ENCODE measurements at places on chromosomes 2 and 18.

- DNase-seq: no peak
These were observed 597 bp downstream of the PECR start for GRCh38 chr2:216081012-216081411.

GRCh38 chr2:216283038-216283900, 89.0 kb downstream of the MARCHF4 start:
- DNase-seq: no peak

DNA sequence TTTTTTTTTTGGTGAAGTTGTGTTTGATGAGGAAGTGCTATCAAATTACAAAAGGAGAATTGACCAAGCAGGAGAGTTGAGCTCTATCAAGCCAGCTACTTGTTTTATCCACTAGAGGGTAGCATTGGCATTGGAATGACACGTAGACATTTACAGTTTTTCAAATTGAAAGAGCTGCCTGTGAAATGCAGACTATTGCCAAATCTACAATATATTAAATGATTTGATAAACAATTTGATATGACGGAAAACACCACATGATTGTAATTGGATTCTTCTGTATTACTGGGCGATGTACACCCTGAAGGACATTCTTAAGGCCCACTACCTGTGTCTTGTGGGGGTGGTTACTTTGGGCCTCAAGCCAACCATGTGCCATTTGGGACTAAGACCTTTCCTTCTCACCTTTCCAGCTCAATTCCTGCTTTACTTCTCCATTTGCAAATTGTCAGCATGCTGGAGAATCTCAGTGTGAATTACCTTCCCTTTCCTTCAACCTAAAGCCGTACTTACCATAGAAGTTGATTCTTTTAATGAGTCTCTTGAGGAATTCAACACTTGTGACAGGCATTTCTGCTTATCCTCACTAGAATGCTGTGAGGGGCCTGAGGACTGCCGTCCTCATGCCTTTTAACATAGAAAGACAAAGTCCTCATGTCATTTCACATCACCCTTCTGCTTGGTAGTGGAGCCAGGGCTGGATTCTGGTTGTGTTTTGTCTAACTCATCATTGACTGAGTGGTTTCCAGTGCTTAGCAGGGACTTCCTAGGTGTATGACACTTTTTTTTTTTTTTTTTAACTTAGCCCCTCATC, 134.8 kb upstream of the THUMPD2 start:
- peak; percentile 69 for DNase-seq

DNA sequence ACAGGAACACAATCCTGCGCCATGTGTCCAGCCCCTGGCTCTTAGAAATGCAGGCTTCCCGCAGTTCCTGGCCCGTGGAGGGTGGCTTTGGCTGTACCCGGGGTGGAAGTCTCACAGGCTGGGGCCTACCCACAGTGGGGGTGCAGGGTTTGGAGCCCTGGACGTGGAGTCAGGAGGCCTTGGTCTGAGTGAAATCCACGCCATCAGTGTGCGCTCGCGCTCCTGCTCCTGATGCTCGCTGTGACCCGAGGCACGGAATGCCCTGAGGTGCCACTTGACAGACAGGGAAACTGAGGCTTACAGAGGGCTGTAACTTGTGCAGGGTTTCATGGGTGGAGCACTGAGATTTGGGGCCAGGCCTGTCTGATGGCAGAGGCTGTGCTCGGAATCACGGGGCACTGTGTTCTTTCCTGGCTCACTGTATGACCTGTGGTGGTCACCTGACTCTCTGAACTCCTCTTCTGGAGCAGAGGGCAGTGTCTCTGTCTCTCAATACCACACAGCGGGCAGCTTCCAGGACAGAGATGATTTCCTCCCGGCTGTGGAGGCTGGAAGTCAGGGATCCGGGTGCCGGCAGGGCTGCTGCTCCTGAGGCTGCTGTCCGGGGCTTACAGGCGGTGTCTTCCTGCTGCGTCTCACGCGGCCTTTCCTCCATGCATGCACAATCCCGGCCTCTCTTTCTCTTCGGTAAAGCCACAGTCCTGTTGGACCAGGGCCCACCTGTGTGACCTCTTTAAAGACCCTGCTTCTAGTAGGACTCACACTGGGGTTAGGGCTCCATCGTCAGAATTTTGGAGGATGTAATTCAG, 25.9 kb upstream of the ALLC start:
- no peak for DNase-seq

- no peak for DNase-seq
These were observed 169.1 kb upstream of the TRIB2 start for GRCh38 chr2:12547566-12548170.

DNA sequence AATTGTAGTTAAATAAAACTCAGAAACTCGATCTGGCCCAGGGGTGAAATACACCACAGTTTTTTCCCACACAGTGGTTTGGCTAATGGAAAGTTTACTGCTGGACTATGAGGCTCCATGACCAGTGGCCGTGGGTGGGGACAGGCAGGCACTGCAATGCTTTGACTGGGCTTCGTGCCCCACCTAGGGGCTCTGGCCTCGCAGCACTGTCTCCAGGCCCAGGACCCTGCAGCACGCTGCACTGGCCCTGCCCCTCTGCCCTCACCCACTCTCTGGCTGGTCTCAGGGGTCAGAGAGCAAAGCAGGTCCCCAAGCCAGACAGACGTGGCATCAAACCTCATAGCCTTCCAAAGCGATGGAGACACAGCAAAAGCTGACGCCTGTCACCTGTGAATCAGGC, 13.4 kb upstream of the B3GNT7 start:
- no peak for DNase-seq

- DNase-seq: no peak
These were observed 449.3 kb downstream of the SLC4A3 start for GRCh38 chr2:220076734-220077133.

- no peak for DNase-seq
These were observed 26.7 kb downstream of the POLR1A start for GRCh38 chr2:86078774-86079545.

DNA sequence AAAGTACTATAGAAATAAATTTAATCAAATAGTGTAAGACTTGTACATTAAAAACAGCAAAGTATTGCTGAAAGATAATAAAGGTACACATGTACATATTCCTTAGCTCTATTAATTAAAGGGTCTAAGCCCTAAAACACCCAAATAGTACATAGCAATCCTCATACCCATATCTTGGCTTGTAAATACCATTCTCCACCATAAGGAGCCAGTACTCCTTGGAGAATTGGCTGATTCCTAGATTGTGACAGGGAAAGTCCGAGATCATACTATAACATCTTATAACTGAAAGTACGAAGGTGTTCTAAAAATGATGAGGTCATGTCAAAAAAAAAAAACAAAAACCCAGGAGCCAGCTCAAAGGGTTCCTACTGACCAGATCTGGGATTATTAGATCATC, 614.6 kb downstream of the SUCLG1 start:
- DNase-seq: no peak

DNA sequence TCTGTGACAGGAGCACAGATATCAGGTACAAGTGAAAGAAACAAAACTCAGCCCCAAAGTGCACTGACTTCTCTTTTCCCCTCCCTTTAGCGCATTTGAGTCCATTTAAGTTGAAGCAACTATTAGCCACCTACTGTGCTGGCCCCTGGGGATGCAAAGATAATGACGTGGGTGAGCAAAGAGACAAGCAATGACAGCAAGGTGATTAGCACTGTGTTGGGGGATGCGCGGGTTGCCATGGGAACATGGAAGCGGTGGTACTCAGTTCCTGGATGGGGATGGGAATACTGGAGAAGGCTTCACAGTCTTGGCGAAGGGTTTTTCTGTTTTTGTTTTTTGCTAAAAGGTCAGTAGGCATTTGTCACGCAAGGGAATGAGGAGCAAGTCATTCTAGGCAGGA, 205.8 kb downstream of the LDLRAD4 start:
- DNase-seq: no peak

DNA sequence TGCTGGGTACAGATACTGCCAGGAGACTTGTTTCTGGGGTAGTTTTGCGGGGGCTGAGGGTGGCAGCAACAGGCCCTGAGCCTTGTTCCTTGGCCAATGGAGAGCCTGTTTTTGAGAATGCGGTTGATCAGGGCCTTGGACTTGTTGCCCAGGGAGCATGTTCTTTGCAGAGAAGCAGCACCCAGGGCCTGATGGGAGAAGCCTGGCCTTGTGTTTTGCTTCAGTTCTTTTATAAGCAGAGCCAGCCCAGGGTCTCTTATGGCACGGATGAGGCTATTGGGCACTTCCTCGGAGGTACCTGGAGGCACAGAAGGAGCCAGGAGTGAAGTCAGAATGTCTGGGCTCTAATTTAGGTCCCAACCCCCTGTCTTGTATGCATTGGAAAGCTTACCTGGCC, 85.1 kb upstream of the MCFD2 start:
- DNase-seq: no peak

DNA sequence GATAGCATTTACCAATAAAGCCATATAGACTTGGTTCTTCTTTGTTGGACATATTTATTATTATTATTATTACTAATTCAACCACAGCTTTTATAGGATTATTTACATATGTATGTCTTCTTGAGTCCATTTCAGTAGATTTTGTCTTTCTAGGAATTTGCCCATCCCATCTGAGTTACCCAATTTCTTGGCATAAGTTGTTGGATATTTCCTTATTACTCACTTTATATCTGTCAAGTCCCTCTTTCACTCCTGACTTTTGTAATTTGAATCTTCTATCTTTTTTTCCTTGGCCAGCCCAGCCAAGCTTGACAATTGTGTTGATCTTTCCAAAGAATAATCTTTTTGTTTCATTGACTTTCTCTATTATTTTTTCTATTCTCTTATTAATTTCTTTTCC, 543.7 kb downstream of the SUCLG1 start:
- no peak for DNase-seq

DNA sequence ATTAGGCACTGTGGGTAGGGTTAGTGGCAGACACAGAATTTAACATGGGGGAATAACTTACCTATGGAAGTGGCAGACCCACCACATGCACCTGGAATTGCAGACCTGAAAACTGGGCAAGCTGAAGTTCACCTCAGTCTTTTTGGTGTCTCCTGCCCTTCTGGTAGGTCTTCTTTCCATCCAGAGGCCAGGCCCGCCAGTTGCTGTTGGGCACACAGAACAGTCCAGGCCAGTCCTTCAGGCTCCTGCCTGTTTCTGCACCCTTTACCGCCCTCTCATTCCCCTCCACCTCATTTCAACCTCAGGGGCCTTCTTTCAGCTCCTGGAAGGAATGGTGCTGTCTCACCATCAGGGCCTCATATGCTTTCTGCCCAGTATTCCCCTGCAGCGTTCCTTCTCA, 358.9 kb upstream of the ETAA1 start:
- no peak for DNase-seq

DNA sequence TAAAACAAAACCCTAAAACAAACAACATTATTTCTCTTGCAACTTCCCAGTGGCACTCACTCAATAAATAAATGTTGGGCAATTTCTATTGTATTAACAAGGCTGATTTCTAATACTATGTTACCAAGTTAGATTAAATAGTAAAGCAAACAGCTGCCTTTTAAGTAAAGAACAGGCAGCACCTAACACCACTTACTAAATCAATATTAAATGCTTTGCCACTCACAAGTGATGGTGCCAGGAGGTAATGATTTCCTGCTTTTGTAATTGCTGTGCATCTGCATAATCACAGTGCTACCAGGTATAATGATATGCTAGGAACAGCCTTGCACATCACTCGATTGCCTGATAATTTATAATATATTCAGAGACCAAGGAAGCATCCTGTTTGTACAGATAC, 276.5 kb downstream of the NBAS start:
- DNase-seq: no peak

GRCh38 chr18:40365526-40365925, 1589.5 kb upstream of the PIK3C3 start:
- DNase-seq: no peak

GRCh38 chr2:209942936-209943605, 59.4 kb upstream of the RPE start:
- DNase-seq: no peak

- DNase-seq: no peak
These were observed 181.4 kb downstream of the TMEM18 start for GRCh38 chr2:495745-496275.

GRCh38 chr2:18993756-18994338, 364.6 kb downstream of the OSR1 start:
- DNase-seq: no peak
